ENCODE measurements at places on chromosomes 3 and 15.

DNA sequence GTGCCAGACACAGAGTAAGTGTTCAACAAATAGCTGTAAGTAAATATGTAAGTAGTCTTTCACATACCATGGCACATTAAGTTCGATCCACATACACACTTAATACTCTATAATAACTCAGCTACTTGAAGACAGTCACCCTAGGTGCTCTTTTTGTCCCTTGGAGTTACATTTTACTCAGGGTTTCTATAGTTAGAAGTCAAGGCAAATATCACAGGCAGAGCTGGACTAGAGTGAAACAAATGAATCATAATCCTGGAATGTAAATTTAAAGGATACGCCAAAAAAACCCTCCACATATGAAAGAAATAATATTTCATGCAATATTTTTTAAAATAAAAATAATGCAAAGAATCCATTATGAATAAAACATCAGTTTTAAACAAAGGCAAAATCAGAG, 461.8 kb downstream of the MAGI1 start:
- no peak for DNase-seq

GRCh38 chr3:176097027-176097426, 1100.3 kb downstream of the TBL1XR1 start:
- DNase-seq, result no peak

GRCh38 chr15:60464836-60465630, 13.9 kb downstream of the ICE2 start:
- DNase-seq, result no peak

- DNase-seq, result no peak
These were observed 126.3 kb upstream of the TMEM108 start for GRCh38 chr3:132911741-132912415.

GRCh38 chr3:185021256-185021655, 131.6 kb downstream of the C3orf70 start:
- DNase-seq, result no peak

GRCh38 chr15:83515164-83515563, 68.0 kb downstream of the SH3GL3 start:
- DNase-seq, result no peak

GRCh38 chr3:30170681-30171438, 435.5 kb upstream of the TGFBR2 start:
- DNase-seq, result no peak

DNA sequence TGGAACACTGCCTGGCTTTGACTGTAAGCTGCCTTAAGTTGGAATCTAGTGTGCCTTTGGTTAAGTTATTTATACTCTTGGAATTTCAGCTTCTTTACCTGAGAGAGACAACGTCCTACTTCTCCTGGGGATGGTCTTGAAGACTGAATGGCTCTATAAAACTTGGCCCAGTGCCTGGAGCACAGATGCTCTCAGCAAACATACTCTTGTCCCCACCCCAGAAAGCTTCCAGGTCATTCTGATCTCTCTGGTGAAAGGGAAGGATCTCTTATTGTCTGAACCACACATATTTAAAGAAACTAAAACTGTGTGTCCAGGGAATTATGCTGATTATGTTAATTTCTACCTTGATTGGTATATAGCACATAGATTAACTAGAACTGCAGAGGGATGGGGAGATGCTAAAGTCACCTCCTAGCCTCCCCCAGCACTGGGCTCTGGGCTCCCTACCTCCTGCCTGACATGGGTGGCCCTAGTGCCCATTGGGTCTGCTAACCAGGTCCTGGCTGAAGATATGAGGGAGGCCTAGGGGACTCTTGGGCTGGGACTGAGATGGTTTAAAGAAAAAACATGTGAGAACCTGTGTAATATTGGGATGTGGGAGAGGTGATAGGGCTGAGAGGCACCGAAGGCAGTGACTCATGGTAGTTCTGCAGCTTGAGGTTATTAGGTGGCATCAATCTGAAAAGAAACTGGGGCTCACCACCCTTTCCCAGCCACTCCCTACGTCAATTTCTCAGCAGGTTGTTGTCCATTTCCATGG, 171.0 kb downstream of the RPLP1 start:
- DNase-seq, result no peak

DNA sequence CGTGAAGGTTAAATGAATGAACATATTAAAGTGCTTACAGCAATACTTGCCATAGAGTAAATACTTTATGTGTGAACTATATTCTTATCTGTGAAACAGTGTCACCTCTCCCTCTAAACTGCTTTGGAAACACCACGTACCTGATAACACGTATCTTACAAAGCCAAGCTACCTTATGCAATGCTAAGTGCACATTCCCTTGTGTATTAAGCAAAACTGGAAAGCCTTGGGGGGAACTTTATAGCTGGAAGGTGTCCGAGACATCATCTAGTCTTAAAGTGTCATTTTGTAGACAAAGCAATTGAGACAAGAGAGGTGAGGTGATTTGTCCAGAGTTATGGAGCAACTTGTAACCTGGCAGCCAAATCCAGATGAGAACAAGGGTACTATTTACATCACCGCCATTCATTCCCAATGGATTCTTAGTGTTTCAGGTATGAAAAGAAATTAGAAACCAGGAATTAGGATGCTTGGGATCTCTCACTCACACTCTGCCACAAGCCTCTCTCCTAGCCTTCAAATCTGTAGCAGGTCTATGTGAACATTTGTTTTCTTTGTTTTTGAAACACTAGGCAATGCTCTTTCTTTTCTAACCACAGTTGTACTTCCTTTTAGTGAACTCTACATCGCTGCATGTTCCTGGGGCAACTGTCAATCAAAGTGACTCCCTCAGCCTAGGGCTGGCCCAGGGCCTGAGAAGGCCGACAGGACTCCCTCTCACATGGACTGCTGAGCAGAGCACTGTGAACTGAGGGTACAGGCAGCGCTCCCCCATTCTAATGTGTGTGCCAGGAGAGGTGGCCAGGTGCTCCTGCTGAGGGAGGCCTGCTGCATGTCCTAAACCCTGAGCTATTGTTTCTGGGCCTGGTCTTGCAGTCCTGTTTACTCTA, 13.9 kb upstream of the MGLL start:
- DNase-seq, result no peak

DNA sequence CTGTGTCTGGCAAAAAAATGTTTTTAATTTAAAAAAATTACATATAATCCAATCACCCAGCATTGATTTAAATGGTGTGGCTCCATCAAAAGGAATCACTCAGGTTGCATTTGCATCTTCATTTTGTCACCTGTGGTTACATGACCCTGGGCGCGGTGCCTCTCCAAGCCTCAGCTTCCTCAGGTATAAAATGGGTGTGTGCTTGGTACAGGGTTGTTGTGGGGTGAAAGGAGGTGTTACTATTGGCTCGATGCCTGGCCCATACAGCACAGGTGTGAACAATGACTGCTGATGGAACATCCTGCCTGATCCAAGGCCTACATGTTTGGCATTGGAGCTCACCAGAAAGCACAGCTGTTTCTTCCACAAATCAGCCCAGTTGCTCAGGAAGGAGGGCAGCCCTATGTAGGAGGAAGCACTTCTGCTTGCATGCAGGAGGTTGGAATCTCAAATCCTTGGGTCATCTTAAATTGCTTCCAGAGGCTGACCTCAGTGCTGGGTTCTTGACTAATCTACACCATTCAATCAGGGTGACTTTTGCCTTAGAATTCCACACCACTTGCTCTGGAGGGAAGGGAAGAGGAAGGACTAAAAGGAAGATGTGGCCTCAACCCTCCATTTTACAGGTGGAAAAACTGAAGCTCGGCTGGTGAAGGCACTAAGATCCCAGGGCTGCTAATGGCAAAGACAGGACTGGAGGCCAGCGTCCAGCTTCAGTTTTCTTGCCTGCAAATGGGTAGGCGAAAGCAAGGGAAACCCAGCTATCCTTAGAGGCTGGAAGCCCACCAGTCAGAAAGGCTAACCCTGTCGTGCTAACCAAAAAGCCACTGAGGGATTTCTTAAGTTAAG, 31.7 kb downstream of the BHLHE40 start:
- DNase-seq, result no peak

DNA sequence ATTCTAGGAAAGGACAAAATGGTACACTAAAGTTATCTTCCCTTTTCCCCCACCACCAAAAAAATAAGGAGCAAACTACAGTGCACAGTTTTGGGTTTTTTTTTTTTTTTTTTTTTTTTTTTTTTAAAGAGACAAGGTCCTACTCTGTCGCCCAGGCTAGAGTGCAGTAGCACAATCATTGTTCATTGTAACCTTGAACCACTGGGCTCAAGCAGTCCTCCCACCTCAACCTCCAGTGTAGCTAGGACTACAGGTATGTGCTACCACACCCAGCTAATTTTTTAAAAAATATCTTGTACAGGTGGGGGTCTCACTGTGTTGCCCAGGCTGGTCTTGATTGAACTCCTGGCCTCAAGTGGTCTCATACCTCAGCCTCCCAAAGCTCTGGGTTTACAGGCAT, 14.9 kb downstream of the SETD5 start:
- DNase-seq, result no peak

- DNase-seq, result no peak
These were observed 19.7 kb downstream of the KCNAB1 start for GRCh38 chr3:156140001-156140595.

GRCh38 chr3:185714085-185714484, 110.8 kb downstream of the IGF2BP2 start:
- DNase-seq, result no peak

- no peak for DNase-seq
These were observed 10.3 kb upstream of the MTMR10 start for GRCh38 chr15:31001702-31002101.

DNA sequence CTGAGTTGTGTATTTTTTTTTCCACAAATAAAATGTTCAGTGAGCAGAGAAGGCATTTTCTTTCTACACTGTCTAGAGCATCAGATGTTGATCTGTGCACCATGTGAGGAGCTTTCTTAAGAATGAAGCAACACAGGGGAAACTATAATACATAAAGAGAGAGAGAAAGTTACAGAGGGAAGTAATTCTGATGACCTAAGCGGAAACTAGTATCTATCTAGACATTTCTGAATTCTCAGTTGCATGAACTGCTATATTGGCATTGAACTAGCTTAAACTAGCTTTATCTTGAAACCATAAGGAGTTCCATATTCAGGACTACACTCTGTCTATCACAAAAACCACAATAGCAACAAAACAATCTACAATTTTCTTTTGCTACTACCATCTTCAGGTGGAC, 822.4 kb downstream of the VGLL3 start:
- DNase-seq, result no peak

- DNase-seq, result no peak
These were observed 307.9 kb upstream of the CBLB start for GRCh38 chr3:106176734-106177133.

DNA sequence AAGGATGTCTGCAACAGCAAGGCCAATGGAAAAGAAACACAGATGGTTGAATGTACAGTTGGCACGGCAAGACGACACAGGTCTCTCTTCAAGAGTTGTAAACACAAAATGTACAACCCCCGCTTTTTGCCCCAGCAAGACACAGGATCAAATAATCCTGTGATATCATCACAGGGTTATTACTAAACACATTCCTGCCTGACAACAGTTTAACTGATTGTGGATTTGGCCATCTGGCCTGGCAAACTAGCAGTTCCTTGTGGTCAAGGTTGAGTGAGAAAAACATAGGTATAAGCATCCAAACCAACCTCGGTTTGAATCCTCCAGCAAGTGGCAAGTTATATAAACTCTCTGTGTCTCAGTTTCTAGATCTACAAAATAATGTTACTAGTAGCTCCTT, 23.4 kb downstream of the PARP16 start:
- no peak for DNase-seq

DNA sequence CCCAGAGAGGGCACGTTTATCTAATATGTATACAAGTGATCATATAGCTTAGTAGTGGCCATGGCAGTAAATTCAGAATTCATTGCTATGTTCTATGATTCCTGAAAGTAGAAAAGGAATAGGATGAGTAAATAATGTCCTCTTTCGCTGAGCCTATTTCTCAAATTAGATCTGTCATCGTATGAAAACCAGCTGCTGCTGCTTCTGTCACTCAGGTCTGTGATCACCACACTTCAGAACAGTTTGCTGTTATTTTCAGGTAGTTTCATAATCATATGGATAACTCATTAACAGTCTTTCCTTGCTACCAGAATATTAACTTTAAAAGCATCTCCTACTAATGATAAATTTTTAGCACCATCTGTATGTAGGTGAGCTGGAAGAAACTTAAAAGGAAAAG, 289.1 kb upstream of the AZI2 start:
- no peak for DNase-seq

GRCh38 chr3:49924683-49925082, 4.9 kb downstream of the MON1A start:
- no peak for DNase-seq

- DNase-seq, result no peak
These were observed 68.2 kb downstream of the RYR3 start for GRCh38 chr15:33378866-33379480.

GRCh38 chr3:31096661-31097395, 202.4 kb upstream of the GADL1 start:
- DNase-seq, result no peak

GRCh38 chr15:36994790-36995189, 105.6 kb downstream of the MEIS2 start:
- no peak for DNase-seq

- DNase-seq, result no peak
These were observed 9.3 kb upstream of the SLC28A1 start for GRCh38 chr15:84874981-84875699.

- DNase-seq, result no peak
These were observed 26.4 kb upstream of the ZNF774 start for GRCh38 chr15:90325726-90326125.

DNA sequence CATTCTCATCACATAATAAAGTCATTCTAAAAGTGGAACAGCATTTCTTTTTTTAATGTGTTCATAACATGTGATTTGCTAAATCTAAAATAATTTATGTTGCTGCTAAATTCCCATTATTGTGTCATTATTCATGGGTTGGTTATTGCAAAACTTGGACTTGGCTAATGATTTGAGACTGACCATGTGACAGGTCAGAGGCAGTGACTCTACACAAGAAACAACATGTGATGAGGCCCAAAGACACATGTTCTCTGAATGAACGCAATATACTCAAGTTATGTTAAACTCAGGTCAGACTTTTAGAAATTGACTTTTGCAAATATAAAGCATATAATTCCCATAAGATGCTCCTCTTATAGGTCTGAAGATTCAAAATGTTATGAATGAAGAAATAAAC, 566.1 kb downstream of the TBL1XR1 start:
- no peak for DNase-seq

- DNase-seq, result no peak
These were observed 62.7 kb upstream of the CD47 start for GRCh38 chr3:108153451-108153981.

- DNase-seq, result no peak
These were observed 251.3 kb upstream of the GBE1 start for GRCh38 chr3:82012775-82013174.

DNA sequence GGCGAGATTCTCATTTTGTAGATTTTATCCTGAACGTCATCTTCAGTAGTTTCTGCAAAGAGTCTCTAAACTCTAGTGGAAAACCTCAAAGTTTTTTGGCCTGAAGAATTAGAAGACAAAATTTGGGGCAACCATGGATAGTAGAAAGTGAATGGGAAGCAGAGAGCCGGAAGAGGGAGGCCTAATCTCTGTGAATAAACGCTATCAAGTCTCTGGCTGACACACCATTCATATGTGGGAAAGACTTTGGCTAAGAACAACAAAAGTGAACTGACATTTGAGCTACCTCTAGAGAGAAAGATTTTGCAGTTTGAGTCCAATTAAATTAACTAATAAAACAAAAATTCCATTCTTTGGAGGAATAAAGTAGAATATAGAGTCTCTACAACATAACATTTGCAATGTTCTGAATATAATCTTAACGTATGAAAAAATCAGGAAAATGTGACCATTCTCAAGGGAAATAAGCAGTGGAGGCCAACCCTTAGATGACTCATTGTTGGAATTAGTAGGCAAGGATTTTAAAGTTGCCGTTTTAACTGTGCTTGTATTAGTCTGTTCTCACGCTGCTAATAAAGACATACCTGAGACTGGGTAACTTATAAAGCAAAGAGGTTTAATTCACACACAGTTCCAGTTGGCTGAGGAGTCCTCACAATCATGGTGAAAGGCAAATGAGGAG, 184.6 kb downstream of the C3orf38 start:
- DNase-seq, result no peak

All from NCI-H774 (cell line).